H7 (cell line): ENCODE measurements at places on chromosomes 3 and 15. TPM values are rescaled to one million over a fixed set of nuclear protein-coding genes. Genes with fewer than 3 reads are reported as not detected.

DNA sequence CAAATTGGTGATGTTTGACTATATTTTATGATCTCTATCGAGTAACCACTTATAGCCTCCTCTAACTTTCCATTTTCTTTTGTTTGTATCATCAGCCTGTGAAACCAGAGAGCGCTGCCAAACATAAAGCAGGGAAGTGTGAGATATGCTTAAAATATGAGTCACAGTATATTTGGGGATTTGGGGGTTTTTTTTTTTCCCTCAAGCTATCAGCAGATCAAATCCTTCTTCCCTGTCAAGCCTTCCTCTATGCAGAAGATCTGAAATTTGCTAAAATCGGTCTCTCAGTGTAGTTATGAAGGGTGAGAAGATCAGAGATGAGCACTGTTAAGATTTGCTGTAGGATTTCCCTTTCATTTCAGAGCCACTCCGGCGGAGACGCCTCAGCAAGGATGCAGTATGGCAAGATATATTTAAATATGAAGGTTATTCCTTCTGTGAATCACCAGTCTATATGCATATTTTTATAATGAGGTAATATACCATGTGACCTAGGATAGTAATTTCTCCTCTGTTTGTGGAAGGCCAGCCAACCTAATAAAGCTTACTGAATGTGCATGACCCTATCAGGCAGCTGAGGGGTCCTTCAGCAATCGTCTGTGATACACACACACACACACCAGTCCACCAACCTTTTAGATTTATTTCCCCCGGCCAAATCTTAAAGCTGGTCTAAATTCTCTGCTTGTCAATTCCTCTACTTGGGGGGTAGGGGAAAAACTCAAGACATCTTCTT lies 474.1 kb downstream of the FOXP1 start:
- no peak for DNase-seq

GRCh38 chr3:123296836-123297626 lies 95.3 kb downstream of the SEC22A start:
- no peak for DNase-seq

DNA sequence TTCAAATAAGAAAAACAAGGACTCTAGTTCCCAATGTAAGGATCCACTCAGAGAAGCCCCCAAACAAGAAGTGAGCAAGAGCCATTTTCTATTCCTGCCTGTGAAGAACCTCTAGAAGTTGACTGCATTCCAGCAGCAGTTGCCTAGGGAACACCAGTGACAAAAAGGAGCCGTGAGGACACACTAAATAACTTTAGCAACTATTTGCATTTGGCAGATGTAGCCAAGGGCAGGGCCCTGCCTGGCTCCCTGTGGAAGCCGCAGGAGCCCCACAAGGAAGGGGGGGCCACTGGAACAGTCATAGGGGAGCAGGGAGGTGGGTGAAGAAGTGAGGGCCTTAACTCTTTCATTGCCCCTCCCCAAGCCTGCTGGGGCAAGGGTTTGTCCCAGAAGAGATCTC lies 470.2 kb upstream of the PROK2 start:
- peak; percentile 53 for DNase-seq

DNA sequence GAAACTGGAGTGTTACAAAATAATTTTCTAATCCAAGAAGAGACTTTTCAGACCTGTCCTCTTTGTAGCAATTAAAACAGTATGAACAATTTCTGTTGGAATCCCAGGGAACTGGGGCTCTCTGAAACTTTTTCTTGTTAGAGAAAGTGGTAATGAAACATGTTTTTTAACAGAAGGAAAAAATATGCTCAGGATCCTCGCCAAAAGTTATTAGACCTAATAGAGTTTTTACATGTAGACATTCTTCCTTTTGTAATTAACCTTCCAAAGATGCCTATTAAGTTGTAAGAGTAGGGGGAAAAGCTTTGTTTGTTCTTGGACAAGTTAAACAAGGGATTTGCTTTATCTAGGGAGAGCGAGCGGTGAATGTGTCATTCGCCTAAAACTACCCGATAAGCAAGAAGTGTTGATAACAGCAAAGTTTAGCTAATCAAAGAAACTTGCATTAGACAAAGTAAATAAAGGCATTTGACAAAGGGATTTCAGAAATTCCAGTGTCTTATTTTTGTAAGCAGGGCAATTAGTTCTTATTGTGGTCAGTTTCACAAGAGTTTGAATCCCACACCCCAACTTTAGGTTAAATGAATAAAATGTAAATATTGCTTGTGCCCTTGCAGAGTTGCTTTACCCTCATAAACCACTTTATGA lies 2.3 kb downstream of the RARB start:
- no peak for DNase-seq

- no peak for DNase-seq
Measured at GRCh38 chr15:70806992-70807712, 43.8 kb upstream of the UACA start.

DNA sequence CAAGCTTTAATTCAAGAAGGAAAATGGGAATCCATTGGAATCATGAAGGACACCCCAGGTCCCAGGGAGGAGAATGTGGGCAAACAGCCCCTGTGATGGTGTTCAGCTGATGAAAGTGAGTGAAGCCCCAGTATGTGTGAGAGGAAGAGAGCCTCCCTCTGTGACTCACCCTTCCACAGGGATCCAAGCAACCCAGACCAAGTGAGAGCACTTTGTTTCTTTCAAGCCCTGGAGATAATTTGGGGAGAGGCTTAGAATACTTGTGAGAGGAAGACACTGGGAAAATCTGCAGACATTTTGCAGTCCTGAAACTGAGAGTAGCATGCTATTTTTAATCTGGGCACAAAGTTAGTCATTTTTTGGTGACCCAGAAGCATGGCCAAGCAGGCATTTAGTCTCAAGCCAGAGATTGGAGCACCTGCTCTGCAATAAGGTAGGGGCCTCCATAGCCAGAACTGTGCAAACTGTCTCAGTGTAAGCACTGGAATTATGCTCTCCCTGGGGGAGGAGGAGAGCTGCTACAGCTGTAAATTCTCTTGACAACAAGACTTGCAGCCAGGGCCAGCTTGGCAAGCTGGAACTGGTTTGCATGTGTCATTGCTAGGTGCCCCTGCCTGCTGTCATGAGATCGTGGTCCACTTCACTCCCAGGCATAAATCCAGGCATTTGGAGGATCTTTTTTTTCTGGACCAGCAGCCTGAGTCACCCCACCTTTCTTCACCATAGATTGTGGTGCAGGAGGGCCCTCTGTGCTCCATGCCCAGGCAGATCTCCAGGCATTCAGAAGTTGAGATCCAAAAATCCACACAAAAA lies 537.8 kb upstream of the DPPA4 start:
- DNase-seq, result no peak

DNA sequence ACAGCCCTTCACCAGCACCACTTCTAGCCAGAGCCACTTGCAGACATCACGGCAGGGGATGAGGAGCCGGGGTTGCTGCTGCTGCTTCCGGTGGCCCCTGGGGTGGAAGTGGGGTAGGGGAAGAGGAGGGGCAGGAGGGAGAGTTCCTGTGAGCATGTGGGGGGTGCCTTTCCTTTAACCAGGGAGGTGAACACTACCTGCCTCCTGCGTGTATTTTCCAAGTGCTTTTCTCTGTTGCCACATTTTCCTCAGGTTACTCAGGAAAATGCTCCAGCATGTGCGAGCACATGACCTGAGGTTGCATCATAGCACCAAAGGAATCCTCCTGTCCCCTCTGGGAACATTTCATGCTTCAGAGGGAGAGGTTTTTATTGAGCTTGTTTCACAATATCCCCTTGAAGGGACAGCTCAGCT lies 12.2 kb upstream of the SACM1L start:
- DNase-seq, result peak; percentile 40

GRCh38 chr3:88057630-88058305 lies 1.0 kb downstream of the CGGBP1 start:
- DNase-seq, result no peak

- no peak for DNase-seq
Measured at GRCh38 chr3:89845053-89845452, 737.6 kb downstream of the EPHA3 start.

GRCh38 chr15:55170361-55170760 lies 26.4 kb downstream of the RSL24D1 start:
- no peak for DNase-seq

DNA sequence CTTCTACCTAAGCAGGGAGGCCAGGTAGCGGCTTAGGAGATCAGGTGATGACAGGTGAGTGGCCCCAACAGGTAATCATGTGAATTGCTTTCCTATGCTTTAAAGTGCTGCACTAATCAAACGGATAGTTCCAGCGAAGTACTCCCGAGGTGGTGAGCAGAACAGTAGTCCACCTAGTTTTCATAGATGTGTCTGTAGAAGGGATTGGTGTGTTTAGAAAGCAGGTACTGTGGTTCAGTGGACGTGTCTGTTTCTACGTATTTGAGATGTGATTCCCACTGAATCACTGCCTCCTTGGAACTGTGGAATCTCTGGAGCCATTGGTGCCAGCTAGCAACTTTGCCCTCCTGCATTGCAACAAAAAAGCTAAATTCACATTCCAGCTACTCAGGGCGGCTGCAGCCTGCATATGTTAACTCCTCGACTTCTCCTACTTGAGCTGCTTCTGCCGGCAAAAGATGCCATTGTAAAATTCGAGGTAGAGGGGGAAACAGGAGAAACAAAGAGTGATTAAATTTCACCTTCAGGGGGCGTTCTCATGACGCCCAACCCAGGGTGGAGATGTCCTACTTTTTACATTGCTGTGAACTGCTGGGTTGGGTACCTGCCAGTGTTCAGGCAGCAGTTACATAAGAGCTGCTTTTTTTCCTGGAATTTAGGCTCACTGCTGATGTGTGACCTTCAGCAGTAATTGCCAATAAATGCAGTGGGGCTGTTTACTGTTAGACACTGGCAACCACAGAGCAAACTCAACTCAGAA lies 227.3 kb downstream of the ITPR1 start:
- peak; percentile 61 for DNase-seq

GRCh38 chr3:23036728-23037127 lies 166.4 kb upstream of the UBE2E2 start:
- DNase-seq, result no peak

GRCh38 chr15:92809880-92810361 lies 90.2 kb upstream of the CHD2 start:
- peak; percentile 43 for DNase-seq

Gene TMEM158
- total RNA-seq, result 9.8 and 11.5 TPM in 2 replicates

Gene FBXO40
- total RNA-seq, result under 0.01 TPM in 1 of 2 replicates, not detected in the other

Gene IQCF5
- total RNA-seq, result not detected in 2 replicates

Gene GP5
- not detected in 2 replicates for total RNA-seq
